ENCODE measurements at places on chromosomes 13 and 19. TPM values are rescaled to one million over a fixed set of nuclear protein-coding genes. Genes with fewer than 3 reads are reported as not detected.
A peak's percentile ranks its signal among the peaks of the same experiment; 100 is the strongest.

DNA sequence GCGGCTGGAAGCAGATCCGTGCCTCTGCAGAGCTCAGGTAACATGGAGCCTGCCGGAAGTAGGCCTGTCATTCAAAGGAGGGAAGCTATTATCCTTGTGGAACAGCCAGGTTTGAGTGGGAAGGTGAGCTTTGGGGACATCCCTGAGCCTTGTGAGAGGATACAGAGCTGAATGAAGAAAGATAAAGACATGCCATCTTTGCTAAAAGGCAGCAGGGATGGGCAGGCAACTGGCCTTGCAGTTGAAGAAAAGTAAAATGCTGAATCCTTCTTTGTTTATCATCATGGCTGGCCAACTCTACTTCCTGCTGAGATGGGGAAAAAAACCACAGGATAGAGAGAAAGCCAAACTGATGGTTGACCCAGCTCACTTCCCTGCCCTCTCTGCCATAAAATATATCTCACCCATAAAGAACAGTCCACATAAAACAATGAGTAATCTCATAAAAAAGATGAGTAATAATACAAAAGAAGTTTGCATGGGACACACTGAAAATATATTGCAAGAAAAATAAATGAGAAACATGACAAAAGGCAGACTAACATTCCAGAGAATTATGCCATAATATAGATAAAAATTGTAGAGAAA, 226.3 kb downstream of the DLEU7 start:
- DNase-seq: no peak

DNA sequence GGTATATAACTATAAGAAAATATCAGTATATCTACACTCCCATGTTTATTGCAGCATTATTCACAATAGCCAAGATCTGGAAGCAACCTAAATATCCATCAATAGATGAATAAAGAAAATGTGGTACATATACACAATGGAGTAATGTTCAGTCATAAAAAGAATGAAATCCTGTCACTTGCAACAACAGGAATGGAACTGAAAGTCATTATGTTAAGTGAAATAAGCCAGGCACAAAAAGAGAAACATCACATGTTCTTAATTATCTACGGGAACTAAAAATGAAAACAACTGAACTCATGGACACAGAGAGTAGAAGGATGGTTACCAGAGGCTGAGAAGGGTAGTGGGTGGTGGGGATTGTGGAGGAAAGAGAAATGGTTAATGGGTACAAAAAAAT, 665.2 kb downstream of the TBC1D4 start:
- DNase-seq: no peak

DNA sequence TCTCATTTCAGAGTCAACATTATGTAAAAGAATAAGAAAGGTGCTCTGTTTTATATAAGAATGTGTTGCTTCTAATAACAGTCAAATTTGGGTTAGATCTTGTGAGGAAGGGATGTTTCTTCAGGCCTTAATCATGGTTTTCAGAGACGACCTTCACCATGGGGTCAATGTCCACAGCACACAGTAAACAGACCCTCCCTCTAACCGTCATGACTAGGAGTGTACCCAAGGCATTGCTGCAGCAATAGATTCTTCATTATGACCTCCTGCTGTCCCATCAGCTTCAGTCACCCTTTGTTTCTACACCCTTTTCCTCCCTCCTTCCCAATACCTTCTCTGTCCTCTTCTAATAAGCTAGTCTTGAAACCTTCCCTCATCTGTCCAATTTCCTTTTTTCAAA, 15.7 kb downstream of the SERPINE3 start:
- no peak for DNase-seq

The PPP6R1 gene
- 285 TPM for total RNA-seq

GRCh38 chr19:29531458-29532025, 5.7 kb downstream of the VSTM2B start:
- DNase-seq: no peak

GRCh38 chr13:43389983-43390382, 366.6 kb downstream of the DNAJC15 start:
- no peak for DNase-seq

DNA sequence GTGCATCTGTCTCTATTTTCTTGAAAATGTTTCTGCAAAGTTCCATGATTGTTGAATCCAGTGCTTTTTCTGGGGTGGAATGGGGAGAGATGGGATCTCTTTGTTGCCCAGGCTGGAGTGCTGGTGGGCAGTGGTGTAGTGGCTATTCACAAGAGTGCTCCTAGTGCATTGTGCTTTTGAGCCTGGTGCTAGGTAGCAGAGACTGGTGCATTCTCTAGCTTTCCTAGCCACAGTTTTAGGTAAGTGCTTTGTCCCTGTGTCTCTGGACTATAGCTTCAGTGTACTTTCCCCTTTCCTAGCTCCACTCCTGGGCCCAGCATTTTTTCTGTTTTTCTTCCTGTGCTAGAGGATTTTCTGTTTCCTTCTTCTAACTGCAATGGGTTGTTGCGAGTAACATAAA, 825.6 kb downstream of the SLITRK6 start:
- no peak for DNase-seq

DNA sequence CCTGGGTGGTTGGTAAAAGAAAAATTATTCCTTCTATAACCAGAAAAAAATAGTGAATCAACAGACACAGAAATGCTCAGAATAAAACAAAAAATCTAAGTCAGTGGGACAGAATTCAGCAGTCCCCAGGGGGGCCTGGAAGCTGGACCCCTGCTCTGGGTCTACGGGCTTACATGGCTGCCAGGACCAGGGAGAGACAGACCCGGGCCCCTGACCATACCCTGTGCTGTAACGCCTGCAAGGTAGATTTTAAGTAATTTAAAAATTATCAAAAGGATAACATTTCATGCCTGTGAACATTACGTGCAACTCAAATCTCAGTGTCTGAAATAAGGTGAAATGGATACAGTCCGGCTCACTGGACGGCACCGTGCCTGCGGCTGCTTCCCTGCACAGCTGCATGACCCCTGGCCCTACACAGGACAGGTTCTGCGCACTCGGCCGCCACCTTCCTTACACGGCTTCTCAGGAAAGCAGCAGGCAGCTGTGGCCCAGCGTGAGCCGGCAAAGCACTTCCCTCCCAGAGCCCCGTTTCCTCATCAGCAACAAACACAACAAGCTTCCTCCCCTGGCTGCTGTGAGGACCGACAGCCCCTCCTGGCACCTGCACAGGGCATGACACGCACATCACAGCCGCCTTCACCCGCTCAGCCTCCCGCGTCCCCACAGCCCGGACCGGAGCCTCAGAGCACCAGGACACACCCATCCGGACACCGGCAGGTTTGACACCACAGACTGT, 22.2 kb downstream of the RASA3 start:
- peak; percentile 56 for DNase-seq

The LGALS7 gene
- total RNA-seq: not detected

DNA sequence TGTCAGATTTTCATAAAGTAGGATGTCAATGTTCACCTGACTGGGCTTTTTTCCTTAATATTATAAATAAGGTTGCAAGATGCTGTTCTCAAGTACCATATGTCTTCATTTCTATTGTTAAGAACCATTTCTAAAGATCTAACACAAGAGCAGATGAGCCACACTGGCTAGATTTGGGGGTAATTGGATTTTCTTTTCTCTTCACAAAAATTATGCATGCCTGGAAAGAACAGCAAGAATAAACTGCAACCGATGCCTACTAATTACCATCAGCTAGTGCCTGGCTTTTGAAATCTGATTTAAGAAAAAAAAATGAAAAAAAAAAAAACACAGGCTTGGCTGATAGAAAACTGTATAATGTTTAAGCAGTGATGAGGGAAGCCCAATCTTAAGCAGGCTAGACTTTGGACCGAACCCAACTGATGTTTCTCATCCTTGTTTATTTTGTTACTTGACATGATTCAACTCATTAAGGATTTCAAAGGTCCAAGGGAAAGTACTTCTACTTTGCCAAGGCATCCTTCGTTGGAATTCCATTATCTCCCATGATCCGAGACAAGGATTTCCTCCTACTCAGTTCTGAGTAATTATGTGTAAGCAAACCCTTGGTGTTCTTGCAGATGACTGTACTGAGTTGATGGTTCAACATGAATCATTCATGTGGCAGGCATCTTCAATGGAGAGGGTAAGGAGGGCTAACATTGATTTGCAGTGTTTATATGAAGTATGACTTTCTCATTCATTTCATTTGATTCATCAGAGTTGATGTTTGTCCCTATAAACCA, 300.5 kb downstream of the SPRY2 start:
- DNase-seq: no peak

DNA sequence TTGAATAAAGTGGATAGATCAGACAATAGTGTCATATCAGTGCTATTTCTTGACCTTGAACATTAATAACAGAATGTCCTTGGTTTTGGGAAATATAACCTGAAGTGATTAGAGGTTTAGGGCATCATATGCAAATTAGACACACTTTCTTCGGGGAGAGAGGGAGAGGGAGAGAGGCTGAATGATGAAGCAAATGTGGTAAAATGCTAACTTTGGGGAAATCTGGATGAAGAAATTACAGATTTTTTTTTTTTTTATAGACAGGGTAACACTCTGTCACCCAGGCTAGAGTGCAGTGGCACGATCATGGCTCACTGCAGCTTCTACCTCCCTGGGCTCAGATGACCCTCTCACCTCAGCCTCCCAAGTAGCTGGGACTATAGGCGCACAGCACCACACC, 3.9 kb upstream of the NCR1 start:
- DNase-seq: no peak

The ZNF540 gene
- total RNA-seq: 0.45 TPM

The PROSER1 gene
- 68.4 TPM for total RNA-seq

- no peak for DNase-seq
Observed at GRCh38 chr19:17997969-17998826, 9.8 kb upstream of the ARRDC2 start.

DNA sequence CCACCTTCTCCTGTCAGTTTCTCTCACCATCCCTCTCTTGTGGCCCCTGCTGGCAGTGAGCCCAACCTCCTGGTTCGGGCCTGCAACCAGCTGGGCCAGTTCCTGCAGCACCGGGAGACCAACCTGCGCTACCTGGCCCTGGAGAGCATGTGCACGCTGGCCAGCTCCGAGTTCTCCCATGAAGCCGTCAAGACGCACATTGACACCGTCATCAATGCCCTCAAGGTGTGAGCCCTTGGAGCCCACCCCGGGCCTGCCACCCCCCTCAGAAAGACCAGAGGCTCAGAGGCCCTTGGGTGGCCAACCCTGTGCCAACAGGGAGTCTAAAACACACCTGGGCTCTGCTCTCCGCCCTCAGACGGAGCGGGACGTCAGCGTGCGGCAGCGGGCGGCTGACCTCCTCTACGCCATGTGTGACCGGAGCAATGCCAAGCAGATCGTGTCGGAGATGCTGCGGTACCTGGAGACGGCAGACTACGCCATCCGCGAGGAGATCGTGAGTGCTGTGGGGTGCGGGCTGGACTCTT, 13.8 kb downstream of the FUZ start:
- no peak for DNase-seq

The MEIS3 gene
- 0.16 TPM for total RNA-seq

DNA sequence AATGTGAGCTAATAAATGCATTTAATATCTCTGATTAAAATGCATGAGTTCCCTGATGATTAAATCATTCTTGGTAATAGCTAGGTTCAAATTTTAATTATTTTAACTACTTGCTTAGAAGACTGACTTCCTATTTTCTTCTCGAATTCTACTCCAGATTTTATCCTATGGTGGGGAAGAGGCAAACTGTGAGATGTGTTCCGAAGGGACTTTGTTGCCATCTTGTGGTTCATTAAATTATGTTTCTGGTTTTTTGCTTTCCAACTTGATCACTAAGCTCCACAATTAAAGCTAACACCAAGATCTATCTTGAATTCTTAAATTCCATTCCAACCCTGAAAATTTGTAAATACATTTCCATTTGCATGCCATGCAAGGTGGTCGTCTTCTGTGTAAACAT, 538.4 kb upstream of the PCDH20 start:
- DNase-seq: no peak

DNA sequence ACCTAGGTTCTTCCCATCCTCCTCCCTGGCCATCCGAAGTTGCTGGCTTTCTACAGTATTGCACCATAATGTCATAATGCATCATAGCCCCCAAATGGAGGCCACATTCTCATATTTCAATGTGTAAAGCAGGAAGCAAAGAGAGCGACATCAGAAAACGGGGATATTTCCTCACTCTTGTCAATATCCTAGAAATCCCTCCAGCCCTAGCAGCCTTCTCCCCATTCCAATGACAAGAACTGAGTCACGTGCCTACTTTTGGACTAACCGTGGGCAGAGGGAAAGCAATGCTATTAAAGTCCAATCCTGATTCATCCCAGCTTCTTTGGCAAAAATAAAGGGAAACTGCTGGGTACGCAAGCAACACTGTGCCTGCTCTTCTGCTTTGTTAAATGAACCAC, 4.3 kb upstream of the RAP2A start:
- DNase-seq: no peak

- DNase-seq: no peak
Observed at GRCh38 chr19:28454083-28454482, 758.9 kb downstream of the UQCRFS1 start.

The PTGIR gene
- total RNA-seq: 4.3 TPM

DNA sequence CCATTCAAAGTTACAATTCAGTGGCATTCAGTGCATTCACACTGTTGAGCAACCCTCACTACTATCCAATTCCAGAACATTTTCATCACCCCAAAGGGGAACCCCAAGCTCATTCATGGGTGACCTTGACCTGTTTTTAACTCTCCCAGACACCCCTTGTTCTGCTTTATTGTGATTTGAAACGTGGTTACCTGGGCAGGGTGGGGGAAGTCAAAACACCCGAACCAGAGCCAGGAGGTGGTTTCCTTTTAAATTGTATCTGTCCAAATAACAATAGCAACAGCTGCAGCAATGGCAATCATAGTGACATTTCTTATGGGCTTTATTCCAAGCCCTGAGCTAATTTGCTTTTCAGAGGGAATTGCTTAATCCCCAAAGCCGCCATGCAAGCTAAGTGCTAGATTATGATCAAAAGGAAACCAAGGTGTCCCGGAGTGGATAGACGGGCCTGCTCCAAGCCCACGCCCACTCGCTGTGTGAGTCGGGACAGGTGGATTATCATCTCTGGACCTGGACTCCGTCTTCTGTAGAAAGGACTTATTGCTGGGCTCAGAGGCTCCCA, 6.1 kb downstream of the PTGIR start:
- no peak for DNase-seq

- peak; percentile 79 for DNase-seq
Observed at GRCh38 chr19:3544742-3545668, 6.0 kb downstream of the TEKTIP1 start.

The ZNF793 gene
- 3.2 TPM for total RNA-seq

The ATP1A3 gene
- 3.7 TPM for total RNA-seq

GRCh38 chr19:10193790-10194499, 808 bp downstream of the DNMT1 start:
- DNase-seq: peak; percentile 14

Measured in activated T-cell treated with anti-CD3 and anti-CD28 coated beads, Interleukin-2, amount 50 U/mL, for 4 hours (primary cell).